ENCODE measurements at places on chromosomes 2 and 18. TPM values are rescaled to one million over a fixed set of nuclear protein-coding genes. Genes with fewer than 3 reads are reported as not detected.

TTN gene
- total RNA-seq: under 0.01 TPM

MROH2A gene
- not detected for total RNA-seq

GPR155 gene
- 3.6 TPM for total RNA-seq

ASB18 gene
- not detected for total RNA-seq

SERPINB11 gene
- not detected for total RNA-seq

IL36A gene
- total RNA-seq: not detected

COLEC11 gene
- total RNA-seq: not detected

CCDC85A gene
- total RNA-seq: 2.9 TPM

CDK15 gene
- total RNA-seq: 4.7 TPM

UGT1A8 gene
- total RNA-seq: not detected

FABP1 gene
- not detected for total RNA-seq

IL18RAP gene
- total RNA-seq: not detected

HOXD3 gene
- 22.4 TPM for total RNA-seq

XDH gene
- 0.97 TPM for total RNA-seq

UPP2 gene
- total RNA-seq: not detected

LBX2 gene
- 2.1 TPM for total RNA-seq

CHST10 gene
- 12.5 TPM for total RNA-seq

REG1B gene
- total RNA-seq: not detected

KYNU gene
- 2.4 TPM for total RNA-seq

ORC2 gene
- 15.6 TPM for total RNA-seq

ITSN2 gene
- total RNA-seq: 30.0 TPM

ELP2 gene
- total RNA-seq: 93.9 TPM

SPP2 gene
- not detected for total RNA-seq

ACKR3 gene
- 17.8 TPM for total RNA-seq

HDHD2 gene
- 16.3 TPM for total RNA-seq

Data from hair follicle dermal papilla cell (primary cell).